Muscle of leg (tissue), 16 donors: ENCODE measurements at places on chromosomes 6 and 20.

- DNase-seq, result no peak
These were observed 106.7 kb downstream of the GPX5 start for GRCh38 chr6:28632326-28632851.

DNA sequence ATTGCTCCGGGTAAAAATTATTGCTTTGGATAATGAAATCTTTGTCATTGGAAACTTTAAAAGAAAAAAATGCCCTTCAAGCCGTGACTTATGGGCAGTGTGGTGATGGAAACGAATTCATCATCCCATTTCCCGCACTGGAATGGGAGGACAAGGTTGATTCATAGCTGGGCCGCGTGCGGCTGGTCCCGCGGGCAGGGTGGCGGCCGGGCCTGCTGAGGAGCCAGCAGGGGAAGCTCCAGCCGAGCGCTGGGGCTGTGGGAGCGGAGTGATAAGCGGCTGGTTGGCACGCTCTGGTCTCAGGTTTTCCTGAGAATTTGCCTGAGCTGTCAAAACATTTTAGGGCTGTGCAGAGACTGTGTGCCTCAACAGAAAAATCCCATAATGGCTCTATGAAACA, 351.7 kb downstream of the CDC5L start:
- DNase-seq, result no peak

- DNase-seq, result peak; percentile 57
These were observed 24.4 kb downstream of the CAP2 start for GRCh38 chr6:17417817-17418216.

- DNase-seq, result peak; percentile 97
These were observed 8.9 kb downstream of the VSTM2L start for GRCh38 chr20:37911838-37912281.

DNA sequence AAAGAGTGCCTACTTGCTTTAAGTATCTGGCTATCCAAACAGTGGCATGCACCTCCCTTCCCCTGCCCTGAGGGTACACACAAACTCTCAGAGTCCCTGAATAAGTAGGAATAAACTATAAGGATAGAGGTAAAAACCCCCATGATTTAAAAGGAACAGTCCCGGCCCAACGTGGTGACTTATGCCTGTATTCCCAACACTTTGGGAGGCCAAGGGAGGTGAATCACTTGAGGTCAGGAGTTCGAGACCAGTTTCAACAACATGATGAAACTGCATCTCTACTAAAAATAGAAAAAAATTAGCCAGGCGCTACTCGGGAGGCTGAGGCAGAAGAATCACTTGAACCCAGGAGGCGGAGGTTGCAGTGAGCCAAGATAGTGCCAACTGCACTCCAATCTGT, 22.2 kb downstream of the SAMHD1 start:
- no peak for DNase-seq

DNA sequence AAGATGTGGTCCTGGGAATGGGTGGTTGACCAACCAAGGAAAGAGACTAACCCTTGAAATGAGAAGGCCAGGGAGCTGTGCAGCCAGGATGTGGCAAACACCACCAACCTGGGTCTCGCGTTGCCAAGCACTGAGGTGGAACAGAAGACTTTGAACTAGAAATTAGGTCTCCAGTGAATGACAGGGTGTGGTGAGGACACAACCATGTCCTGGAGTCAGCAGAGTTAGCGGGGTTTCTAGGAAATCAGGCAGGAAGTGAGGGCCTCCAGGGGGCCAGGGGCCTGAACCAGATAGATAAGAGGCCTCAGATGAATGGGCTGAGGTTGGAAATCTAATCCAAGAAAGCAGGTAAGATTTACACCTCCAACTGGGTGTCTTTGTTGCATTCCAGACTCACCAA, 353.3 kb upstream of the ARID1B start:
- no peak for DNase-seq

- DNase-seq, result no peak
These were observed 157.3 kb downstream of the SYCP2 start for GRCh38 chr20:59776059-59776603.

DNA sequence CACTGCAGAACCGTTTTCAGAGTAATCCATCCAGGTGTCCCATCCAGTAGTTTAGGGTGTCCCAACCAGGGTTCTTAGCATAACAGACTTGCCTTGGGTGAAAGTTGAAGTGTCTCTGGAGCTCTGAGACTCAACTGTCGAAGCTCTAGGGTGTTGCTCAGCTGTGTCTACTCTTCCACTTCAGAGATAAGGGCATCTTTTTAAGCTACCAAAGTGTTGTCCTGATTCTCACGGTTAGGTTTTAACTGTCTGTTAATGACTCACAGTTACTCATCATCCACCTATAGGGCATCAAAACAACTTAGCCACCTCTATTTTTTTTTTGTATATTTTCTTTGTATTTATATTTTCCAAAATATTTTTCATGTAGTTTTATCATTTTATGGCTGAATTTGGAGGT, 36.9 kb upstream of the TBX18 start:
- no peak for DNase-seq

DNA sequence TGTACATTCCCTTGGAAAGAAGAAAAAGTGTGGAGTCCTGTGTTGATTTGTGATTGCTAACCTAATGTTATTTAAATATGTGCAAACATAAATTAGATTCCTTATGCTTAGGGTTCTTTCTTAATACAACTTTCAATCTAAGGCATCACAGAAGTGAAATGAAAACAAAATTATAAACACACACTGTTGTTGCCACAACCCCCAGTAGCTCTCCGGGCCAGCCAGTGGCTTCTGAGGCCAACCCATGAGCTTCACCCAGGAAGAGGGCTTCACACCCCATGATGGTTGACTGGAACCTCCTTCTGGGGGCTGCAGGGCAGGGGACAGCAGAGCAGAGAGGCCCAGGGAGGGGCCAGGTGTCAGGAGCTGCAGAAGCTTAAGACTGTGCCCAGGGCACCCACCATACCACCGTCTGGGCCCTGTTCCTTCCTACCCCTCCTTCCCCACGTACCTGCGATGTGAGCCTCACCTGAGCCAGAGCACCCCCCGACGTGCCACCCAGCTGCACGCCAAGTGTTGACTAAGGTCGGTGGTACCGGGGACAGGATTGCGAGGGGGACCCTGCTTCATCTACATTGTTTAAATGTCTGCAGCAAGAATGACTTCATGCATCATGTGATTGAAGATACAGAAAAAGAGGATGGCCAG, 110.5 kb downstream of the FAM120B start:
- no peak for DNase-seq

- DNase-seq, result peak; percentile 91
These were observed 28.8 kb upstream of the TSHZ2 start for GRCh38 chr20:52943185-52943841.

DNA sequence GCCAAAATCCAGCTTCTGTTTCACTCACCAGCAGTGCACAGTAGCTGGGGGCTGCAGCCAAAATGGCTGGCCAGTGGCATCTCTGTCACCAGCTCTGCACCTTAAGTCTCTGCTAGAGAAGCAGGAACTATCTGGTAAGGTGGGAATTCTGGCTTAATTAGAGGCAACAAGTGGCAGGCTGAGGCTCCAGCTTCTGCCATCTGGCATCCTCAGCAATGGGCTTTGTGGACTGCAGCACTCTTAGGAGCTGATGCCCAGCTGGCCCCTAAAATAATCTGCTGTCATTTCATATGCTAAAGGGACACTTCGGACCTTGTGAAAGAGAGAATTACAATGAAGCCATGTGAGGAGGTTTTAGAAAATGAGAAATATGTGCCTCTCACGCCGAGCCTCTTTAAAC, 4.6 kb upstream of the CLDN20 start:
- no peak for DNase-seq

GRCh38 chr20:9574181-9574580, 59.8 kb downstream of the LAMP5 start:
- DNase-seq, result no peak

DNA sequence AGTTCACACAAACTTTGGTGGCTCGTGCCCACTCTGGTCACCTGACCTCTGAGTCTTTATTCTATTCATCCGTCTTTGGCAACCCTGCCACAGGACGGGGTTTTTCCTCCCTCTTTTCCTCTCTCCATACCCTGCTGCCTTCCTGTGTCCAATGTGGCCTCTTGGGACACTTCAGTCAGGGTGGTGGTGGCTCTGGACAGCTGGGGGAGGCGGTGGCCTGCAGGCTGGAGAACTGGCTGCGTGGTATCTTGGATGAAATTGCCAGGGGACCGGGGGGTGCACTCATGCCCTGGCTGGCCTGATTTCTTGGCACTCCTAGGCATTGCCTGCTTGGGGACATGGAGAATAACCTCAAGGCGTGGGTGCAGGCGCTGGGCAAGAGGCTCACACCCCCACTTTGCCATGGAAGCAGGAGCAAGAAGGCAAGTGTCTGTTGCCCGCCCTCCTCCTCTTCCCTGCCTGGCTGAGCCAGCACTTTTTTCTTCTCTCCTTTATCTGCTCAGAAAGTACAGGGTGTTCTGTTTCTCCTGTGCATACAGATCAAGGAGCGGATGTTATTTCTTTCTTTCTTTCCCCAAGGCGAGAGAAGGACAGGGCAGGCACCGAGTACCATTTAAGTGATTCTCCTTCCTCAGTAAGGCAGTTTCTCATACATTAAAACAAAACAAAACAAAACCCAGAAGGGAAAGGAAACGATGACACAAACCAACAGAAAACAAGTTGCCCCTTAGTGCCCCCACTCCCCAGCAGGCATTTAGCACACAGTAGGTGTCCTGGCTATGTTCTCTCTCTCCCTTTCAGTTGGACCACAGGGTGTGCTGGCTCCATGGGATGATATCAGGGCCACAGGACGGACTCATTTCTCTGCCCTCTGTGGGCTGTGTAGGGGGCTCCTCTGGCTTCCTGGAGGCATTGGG, 155.5 kb upstream of the RNF24 start:
- no peak for DNase-seq

- no peak for DNase-seq
These were observed 109.6 kb downstream of the DLL1 start for GRCh38 chr6:170181338-170181690.

GRCh38 chr6:132909742-132910141, 95.4 kb downstream of the RPS12 start:
- DNase-seq, result no peak

DNA sequence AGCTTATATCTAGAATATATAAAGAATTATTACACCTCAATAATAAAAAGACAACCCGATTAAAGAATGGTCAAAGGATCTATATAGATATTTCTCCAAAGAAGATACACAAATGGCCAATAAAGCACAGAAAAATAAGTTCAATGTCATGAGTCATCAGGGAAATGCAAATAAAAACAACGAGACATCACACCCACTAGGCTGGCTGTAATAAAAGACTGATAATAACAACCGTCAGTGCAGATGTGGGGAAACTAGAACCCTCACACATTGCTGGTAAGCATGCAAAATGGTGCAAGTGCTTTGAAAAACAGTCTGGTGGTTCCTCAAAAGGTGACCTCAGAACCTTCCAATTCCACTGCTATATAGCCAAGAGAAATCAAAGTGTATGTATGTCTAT, 33.0 kb downstream of the TBX18 start:
- no peak for DNase-seq

- DNase-seq, result peak; percentile 96
These were observed 297.8 kb downstream of the PRL start for GRCh38 chr6:21999012-21999528.

GRCh38 chr6:105711216-105711615, 308.3 kb upstream of the PREP start:
- no peak for DNase-seq

GRCh38 chr6:99613409-99613704, 6.7 kb downstream of the PRDM13 start:
- peak; percentile 67 for DNase-seq

DNA sequence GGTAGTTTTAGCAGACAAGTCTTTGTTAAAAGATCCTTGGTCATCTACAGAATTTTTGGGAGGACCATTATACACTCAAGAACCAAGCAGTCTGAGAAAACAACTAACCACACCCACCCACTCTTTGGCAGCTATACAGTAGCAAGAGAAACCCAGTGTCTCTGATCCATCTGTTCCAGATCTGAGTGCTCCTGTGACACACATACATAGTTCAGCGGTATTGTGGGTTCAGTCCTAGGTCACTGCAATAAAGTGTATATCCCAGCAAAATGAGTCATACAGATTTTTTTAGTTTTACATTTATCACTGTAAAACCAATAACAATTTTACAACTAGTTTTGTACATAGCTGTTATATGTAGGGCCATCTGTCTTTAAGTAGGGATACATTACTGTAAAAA, 47.4 kb upstream of the PAK5 start:
- DNase-seq, result no peak

DNA sequence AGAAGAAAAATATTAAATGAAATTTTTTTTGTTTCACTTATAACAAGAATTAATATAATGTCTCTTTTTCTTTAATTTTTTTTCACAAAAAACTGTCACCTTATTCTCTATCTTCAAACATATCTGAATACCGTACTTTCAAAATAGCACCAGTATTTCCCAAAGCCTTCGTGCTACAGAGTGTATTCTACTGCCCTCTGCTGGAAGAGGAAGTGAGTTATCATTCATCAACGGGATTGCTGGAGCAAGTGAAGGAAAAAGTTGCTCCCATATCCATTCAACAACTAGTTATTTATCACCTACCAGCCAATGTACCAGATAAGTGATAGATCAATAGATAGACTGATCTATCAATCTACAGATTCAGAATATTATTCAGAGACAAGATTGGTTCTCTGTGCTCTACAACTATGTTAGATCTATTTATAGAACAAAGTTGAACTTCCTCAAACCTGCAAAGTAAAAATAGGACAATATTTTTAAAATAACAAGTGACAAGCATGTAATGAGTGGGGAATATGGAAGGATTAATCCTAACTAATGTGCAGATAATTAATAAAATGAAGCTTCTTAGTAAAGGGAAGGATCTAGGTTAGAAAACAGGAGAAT, 26.7 kb upstream of the TFAP2B start:
- peak; percentile 57 for DNase-seq

- no peak for DNase-seq
These were observed 83.0 kb downstream of the SCAF8 start for GRCh38 chr6:154815938-154816820.

- no peak for DNase-seq
These were observed 78.1 kb downstream of the CFAP61 start for GRCh38 chr20:20130399-20130798.

- peak; percentile 78 for DNase-seq
These were observed 42.9 kb upstream of the FABP7 start for GRCh38 chr6:122736616-122737015.

- peak; percentile 83 for DNase-seq
These were observed 65.8 kb downstream of the REV3L start for GRCh38 chr6:111417181-111417585.

- peak; percentile 33 for DNase-seq
These were observed 7.5 kb downstream of the FBXO5 start for GRCh38 chr6:152975204-152975915.
